ENCODE measurements at places on chromosomes 13 and 19. TPM values are rescaled to one million over a fixed set of nuclear protein-coding genes. Genes with fewer than 3 reads are reported as not detected.

Gene FBXO17
- 29.0 TPM for total RNA-seq

Gene SLC25A41
- 0.13 TPM for total RNA-seq

Gene IRGC
- not detected for total RNA-seq

Gene FCER2
- total RNA-seq: not detected

Gene NXNL1
- total RNA-seq: not detected

Gene CYP2F1
- not detected for total RNA-seq

Gene SYT3
- under 0.01 TPM for total RNA-seq

Gene LRRC25
- not detected for total RNA-seq

Gene SERPINE3
- not detected for total RNA-seq

Gene ZNF541
- 0.39 TPM for total RNA-seq

Gene MBNL2
- total RNA-seq: 49.2 TPM

Gene ONECUT3
- total RNA-seq: not detected

Gene CEACAM16
- not detected for total RNA-seq

Gene FUT6
- not detected for total RNA-seq

Gene ZNF177
- total RNA-seq: 0.89 TPM

Gene CYP2A13
- total RNA-seq: not detected

Gene HCST
- total RNA-seq: 0.38 TPM

Gene SPACA4
- not detected for total RNA-seq

Gene SHD
- total RNA-seq: not detected

Gene C19orf85
- not detected for total RNA-seq

All from dermis microvascular lymphatic vessel endothelial cell (primary cell).